EL (cell line): ENCODE measurements at places on chromosomes 5 and 9.

DNA sequence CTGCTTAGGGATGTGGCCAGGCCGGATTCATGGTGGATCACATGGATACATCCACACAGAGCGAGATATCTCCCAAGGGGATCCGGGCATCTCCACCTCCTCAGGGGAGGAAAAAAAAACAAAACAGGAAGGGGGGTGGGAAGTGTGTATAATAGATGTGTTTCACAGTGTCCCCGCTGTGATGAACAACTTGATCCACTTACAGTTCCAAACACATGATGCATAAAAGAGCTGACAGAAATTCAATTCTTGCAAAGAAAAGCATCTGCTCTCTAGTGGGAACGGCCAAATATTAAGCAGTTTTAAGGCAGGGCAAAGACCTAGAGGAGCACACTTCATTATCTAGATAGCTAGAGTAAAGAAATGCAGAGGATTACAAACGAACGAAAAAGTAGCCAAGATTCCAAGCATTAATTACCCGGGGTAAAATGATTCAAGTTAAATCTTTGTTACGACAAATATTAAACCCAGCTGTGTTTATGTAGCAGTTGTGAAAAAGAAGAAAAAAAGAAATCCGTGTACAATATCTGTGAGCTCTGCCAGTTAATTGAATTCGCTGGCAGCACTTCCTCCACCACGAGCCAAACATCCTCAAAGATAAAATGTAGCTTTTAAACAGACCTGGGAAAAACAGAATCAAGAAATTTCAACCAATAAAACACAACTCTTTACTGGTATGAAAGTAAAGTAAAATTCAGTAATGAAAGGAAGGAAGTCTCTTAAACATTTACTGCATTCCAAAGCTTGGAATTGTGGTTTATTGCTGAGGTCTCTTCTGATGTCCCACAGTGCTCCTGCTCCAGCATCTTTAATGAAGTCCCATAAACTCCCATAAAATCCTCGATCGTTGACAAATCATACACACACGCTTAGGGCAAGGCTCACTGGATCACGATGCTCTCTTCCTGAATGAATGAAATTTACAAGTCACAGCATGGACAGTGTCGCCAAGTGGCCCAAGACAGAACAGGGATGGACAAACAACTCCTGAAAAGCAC, 213.0 kb downstream of the CRB2 start:
- peak; percentile 37 for DNase-seq

GRCh38 chr5:59562756-59563389, 330.7 kb downstream of the PDE4D start:
- peak; percentile 76 for DNase-seq

DNA sequence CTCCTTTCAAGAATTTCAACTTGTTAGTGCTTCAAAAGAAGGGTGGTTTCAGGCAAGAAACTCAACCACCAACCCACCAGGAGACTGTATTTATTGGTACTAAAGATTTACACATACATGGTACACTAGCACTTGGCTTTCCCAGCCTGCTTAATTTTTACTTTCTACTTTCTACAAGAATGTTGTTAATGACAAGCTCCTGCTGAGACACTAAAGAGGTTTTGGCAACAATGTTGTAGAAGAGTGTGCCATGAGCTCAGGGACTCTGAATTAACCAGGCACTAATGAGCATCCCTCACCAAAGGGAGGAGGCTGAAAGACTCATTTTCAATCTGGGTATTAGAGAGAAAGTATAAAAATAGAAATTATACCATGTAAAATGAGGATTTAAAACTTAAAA, 195.0 kb downstream of the KIAA0825 start:
- DNase-seq = no peak

DNA sequence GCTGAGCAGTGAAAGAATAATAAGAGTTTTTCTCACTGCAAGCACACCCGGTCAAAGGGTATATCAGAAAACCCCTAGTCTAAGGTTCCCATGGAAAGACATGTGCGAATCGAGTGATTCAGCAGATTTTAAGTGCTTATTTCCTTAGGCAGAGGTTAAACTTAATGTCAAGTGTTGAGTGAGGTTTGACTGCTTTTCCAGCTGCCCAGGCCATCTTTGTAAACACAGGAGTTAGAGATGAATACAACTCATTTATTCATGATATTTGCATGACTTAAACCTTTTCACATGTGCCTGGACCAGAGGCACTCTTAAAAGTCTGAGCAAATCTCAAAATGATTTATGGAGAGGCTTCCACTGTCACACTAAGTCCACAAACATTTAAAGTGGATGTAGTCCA, 137.8 kb upstream of the RGMB start:
- DNase-seq = peak; percentile 12

DNA sequence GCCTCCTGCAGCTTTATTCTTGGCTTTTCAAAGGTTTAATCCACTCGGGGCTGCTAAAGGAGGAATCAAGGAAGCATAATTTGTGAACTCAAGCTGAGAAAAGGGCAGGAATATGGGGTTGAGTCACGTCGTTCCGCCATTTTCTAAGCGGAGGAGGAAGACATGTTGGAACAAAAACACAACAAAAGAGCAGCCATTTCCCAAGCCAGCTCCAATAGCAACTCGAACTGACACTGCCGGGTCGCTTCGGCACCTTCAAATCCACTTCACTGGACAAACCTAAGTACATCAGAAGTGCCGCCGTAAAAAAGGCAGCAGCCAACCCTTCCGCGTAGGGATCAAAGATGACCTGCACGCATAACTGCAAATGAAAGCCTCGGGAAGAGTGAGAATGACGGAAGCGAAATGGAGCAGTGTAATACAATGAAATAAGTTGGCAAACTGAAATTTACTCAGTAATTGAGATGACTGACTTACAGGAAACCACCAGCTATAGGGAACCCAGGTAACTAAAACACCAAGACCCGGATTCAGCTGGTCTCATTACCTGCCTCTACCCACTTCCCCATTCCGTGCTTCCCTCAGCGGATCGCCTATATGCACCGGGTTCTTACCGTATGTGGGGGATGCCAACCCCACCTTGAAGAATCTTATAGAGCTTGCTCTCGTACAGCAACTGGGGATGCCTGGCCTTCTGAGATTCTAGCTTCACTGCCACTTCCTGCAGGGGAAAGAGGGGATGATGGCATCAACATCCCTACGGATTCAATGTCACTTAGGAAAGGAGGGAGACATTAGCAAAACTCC, 1.6 kb downstream of the CSNK1A1 start:
- peak; percentile 59 for DNase-seq

DNA sequence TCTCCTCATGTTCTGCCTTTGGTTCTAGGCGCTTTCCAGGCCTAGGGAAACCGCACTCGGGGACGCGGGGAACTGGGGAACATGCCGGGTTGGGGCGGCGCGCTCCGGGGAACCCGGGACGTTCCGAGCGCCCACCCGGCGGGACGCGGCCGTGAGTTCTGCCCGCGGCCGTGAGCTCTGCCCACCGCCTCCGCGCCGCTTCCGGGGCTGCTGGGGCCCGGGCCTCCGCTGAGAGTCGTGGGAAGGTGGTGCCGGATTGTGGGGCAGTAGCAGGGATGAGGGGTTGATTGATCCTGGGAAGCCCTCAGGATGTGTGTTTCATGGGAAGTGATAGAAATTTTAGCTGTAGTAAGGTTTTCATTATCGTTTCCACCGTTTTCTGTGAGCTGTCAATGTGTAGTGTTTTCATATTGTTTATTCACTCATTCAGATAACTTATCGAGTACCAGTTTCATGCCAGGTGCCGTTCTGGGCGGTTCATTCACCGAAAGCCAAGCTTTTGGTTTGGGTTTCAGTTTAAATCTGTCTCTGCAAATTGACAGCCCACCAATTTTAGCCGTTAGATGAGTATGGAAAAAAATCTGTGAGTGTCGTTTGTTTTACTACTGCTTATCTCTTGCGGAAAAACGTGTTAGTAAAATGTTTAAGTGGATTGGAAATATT, 657 bp downstream of the MTRR start:
- peak; percentile 29 for DNase-seq

DNA sequence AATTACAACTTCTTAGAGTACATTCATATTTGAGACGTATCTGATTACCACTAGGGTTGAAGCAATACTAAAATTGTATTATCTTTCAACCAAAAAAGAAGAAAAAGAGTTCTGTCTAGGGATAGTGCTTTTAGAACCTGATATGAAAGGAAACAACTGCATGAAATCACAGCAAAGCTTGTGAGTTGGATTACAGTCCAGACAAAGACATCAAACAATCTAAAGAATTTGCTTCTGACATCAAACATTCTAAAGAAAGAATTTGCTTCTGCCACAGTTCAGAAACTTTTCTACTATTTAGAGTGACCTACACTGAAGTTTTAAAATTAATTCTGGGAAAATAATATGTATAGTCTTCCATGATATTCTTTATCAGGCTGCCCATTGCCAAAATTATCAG, 1141.1 kb upstream of the ACO1 start:
- no peak for DNase-seq

GRCh38 chr9:83430681-83431080, 107.5 kb downstream of the FRMD3 start:
- no peak for DNase-seq

DNA sequence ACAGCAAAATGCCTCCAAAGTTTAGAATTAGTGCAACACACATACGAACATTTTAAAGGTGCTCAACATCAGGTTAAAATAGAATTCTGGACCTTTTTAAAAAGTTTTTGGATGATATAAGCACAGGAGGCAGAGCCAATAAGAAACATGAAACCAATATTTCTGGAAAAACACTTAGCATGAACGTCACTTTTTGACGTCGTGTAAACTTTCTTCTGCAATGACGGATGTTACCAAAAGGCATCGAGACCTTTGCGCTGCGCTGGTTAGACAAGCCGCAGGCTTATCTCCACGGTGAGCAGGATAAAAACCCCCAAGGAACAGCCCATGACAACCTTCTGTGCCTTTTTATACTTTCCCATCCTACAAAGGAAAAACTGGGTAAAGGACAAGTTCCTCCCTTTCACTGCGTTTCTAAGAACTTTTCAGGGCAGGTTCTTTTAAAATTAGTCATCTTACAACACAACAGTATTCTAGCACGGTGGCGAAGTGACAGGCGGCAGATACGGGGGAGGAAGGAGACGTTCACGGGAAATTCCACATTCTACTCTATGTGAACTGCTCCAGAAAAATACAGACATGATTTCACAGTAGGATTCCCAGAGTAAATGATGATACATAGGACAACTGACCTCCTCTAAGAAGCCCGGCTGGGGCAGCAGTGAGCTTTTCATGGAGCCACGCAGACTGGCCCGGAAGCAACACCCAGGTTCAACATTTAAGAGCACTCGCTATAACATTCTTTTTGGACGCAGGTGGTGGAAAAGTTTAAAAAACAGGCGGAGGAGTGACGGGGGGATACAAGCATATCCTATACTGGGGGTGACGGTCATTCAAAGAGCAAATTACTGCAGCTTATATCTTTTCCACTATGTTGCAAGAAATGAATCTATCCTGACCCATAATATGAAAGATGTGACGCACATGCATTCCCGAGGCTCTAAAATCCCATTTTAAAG, 52.4 kb downstream of the USP20 start:
- peak; percentile 45 for DNase-seq

- peak; percentile 11 for DNase-seq
Measured at GRCh38 chr9:92504881-92505280, 22.6 kb upstream of the ASPN start.

- DNase-seq = no peak
Measured at GRCh38 chr5:1507014-1507375, 16.8 kb downstream of the LPCAT1 start.

DNA sequence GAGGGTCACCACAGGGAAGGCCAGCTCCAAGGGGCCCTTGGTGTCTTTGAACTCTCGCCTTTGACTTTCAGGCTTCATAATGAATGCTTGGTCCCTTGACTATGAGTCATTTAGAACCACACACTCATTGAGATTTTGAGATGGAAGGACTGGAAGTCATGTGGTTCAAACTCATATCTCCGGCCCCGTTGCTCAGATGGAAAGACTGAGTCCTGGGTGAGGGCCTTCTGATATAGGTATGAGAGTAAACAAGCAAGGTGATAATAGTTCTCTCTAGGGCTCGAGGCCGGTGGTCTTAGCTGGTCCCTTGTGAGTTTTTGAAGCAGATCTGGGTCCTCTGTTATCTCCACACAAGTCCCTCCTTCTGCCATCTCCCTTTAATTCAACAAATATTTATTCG, 210.6 kb downstream of the PAX5 start:
- DNase-seq = no peak

- no peak for DNase-seq
Measured at GRCh38 chr9:129381481-129381957, 203.5 kb upstream of the IER5L start.

GRCh38 chr5:68348447-68349222, 133.1 kb downstream of the PIK3R1 start:
- no peak for DNase-seq

- DNase-seq = no peak
Measured at GRCh38 chr5:95652849-95653248, 6.3 kb downstream of the RFESD start.
